Renal cortex interstitium (tissue), 15 donors: ENCODE measurements at places on chromosomes 16 and 17.

GRCh38 chr16:523097-523741 is 4.3 kb upstream of the CAPN15 start:
- no peak for DNase-seq

GRCh38 chr17:41532947-41533570 is 5.0 kb upstream of the KRT19 start:
- no peak for DNase-seq

GRCh38 chr17:73474370-73474988 is 162.7 kb upstream of the CDC42EP4 start:
- no peak for DNase-seq

GRCh38 chr17:72561266-72561665 is 440.4 kb downstream of the SOX9 start:
- no peak for DNase-seq

GRCh38 chr17:77516902-77517301 is 376.1 kb downstream of the SEC14L1 start:
- no peak for DNase-seq

GRCh38 chr17:49730785-49731434 is 23.1 kb upstream of the SLC35B1 start:
- DNase-seq = no peak

DNA sequence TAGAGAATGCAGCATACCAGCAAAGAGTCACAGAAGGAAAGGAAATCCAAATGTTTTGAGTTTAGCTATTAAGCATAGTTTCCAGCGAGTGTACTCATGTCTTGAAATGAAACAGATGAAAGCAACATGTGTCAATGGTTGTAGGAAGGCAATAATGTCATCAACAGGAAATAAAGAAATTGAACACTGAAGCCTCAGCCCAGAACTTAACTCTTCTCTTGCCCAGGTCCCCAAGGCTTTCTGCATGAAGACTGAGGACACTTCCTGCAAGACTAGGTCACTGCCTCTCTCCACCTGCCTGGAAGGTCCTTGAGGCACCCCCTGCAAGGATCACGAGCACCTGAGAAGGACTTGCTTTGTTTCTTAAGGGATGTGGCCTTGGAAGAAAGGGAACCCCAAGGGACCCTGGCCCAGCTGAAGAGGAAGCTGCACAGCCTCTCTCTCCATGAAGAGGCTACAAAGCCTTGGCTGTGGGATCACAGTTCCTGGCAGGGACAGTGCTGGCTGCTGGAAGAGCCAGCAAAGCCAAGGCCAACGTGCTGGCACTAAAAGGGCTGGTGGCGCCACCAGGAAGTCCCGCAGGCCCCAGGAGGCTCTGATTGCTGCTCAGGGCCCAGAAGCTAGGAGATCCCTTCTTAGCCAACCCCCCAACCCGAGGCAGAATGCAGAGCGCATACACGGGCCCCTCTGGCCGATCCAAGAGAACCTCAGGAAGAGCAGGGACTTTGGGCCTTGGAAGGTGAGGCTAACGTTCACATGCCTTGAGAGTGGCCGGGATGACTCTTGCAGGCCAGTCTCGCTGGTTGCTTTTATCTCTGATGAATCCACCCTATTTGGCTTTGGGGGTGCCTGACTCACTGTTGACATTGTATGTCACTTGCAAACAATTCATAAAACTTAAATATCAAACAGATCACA is 23.4 kb upstream of the AXIN2 start:
- no peak for DNase-seq

DNA sequence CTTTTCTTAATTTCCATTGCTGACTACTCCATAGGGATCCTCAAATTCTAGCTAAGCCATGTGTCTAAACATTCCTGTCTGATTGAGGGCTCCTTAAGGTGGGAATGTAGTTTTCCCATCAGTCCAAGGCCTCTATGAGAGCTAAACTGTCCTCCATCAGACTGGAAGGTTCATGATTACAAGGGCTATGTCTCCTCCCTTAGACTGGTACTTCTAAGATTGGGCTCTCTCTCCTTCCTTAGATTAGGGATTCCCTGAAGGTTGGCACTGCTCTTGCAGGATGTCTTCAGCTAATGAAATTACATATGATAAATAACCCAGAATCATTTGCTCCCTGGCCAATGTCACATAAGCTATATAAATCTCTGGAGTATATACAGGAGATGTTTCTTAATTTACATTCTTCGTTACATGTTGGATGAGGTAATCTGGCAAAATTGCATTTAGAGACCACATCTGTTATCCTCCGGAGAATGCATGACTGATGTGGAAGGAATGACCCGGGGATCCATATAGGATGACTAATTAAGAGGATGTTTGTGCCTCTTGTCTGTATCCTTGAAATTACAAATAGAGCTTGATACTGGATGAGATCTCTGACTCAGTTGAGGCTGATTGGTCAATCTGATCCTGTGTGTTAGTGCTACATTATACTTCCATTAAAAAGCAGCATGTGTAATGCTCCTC is 14.2 kb downstream of the B4GALNT2 start:
- no peak for DNase-seq
